ENCODE measurements at places on chromosomes 3 and 15.

DNA sequence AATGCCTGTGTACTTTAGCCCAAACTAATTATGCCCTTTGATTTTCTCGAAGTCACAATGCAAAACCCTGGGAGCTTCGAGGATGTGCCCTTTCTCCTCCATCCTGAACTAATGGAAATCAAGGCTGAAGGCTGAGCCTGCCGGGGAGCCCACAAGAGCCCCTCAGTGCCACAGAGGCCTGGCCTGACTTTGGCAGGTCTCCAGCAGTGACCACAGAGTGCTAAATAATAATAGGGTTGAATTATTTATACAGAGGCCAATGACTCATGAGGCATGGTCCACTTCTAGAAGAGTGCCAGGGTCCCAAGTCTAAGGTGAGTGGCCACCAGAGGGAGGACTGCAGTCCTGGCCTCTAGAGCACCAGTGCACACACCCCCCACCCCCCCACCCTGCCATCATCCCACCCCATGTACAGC is 19.1 kb upstream of the GLCE start:
- peak; percentile 37 for DNase-seq

DNA sequence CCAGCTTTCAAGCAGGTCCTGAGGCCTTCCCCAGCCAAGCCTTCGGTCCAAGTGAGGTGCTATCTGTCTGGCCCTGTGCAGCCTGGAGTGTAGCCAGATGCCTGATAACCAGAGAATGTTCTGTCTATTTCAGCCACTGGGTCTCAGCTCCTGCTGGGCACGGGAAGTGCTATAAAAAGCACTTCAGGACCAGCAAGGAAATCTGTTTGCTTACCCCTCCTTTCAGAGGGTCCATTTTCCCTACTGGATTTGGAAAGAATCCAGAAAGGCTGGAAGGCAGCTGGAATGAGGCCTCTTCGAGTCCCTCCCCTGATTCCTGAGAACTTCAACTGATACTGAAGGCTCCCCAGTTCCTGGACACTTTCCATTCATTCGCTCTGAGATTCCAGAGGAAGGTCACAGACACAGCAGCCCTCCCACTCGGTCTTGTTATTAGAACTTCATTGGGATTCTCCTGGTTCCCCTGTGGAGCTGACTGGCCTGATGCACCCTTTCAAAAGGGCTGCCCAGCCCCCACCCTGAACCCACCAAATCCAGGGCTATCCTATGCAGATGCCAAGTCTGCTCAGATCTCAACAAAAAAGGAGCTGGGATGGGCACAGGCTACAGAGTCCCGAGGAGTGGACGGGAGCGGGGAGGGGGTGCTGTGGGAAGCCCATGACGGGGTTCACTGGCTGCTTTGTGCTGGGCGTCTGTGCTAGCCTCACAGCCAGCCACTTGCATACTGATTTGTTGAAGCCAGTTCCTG is 70.4 kb downstream of the UMPS start:
- no peak for DNase-seq

GRCh38 chr15:33158366-33158765 is 36.1 kb downstream of the FMN1 start:
- DNase-seq, result no peak

DNA sequence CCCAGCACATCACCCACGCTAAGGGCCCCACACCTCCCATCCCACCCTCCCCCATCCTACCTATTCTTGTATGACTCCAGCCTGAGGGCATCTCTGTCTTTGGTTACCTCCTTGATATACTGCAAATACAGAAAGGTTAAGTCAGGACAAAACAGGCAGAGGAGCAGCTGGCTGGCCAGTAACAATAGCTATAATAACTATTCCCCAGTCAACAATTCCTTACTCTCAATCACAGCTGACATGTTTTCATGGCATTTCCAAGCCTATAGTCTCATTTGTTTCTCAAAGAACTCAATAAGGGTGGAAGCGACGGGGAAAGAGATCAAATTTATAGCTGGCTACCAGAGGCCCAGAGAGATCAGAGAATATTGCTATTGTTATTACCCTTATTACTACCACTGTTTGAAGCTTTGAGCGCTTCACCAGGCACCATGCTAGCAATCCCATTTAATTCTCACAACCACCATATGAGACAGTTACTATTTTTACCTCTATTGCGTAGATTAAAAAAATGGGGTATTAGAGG is 93.0 kb upstream of the C2CD4B start:
- no peak for DNase-seq

DNA sequence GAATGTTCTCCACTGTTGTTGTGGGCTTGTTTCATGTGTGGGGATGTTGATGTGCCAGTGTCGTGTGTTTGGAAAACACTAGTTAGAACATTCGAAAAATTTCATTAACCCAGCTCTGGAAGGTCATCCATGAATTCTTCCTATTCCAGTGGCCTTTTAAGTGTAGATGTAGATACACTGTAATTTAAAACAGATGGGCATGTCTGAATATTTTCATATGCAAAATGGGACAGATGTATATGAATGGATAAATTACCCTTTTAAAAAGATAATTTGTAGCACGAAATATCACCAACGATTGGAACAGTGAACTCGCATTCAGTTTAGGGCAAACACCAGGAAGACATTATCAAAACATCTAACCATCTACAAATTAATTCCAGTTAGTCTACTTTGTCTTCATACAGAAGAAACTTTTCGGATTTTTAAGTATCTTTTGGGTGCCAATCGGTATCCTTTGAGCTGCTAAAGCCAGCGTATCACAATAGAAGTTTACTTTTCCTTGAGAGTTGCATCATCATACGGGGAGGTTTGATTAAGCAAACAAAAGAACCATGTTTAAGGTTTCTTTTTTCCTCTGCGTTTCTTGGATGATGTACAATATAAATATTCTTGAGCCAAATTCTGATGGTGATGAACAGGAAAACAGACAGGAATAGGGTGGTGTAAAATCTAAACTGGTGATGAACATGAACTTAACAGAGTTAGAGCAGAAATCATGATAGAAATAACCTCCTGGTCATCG is 528.1 kb downstream of the FOXP1 start:
- no peak for DNase-seq

GRCh38 chr3:30549600-30549999 is 56.8 kb upstream of the TGFBR2 start:
- DNase-seq, result no peak

GRCh38 chr15:39299486-39300267 is 281.2 kb upstream of the THBS1 start:
- DNase-seq, result no peak

Data from femur (tissue), 1 donor.